ENCODE measurements at places on chromosomes 3 and 15.

GRCh38 chr3:195893516-195893915, 14.8 kb downstream of the TNK2 start:
- no peak for DNase-seq

DNA sequence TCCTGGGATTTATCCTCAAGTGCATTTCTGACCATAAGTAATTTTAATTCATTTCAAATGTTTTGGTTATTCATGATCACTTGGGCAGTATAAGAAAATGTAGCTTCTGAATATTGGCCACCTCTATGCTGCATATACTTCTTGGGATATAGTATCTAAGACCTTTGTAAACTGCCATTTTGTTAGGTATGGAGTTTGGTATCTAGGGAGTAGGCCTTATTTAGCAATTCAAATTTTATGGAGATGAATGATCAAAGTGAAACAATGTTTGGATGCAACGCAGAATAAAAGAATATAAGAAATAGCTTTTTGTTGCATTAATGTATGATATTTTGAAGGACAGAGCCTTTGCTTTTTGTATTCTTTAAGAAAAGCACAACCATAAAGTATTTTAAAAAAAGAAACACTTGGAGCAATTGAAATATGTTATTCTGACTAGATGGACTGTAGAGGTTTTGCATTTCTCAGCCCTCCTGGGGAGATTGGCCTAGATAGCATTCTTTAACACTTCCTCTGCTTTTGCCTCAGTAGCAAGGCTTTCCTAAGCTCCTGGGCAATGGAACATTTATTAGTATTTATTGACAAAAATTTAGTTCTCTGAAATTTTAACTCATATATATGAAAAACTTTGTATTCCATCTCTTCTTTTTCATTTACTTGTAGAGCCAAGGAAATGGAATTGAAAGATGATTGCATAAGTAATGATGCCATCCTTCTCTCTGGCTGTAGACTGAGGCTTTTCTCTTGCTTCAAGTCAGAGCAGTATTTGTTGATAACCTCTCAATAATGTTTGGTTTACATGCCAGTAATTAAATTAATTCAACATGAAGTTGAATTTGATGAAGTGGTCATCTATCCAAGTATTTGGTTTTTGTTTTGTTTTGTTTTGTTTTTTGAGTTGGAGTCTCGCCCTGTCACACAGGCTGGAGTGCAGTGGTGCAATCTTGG, 61.8 kb upstream of the UTS2B start:
- DNase-seq, result no peak

- no peak for DNase-seq
Measured at GRCh38 chr3:191120447-191121298, 78.4 kb upstream of the OSTN start.

- no peak for DNase-seq
Measured at GRCh38 chr15:70974004-70974832, 81.6 kb downstream of the LRRC49 start.

DNA sequence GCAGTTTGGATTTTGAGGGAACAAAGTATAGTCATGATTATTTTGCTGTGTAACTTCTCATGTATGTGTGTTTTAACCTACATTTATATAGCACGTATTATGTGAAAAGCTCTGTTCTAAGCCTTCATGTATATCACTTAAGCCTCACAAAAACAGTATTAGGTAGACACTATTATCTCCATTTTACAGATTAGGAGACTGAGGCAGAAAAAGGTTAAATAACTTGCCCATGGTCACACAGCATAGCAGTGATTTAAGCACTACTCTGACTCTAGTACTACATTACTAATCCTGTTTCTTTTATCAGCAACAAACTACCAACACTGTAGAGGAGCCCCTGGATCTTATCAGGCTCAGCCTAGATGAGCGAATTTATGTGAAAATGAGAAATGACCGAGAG, 2.6 kb downstream of the LSM3 start:
- DNase-seq, result no peak

GRCh38 chr15:48481802-48482201, 150.6 kb downstream of the DUT start:
- DNase-seq, result no peak

GRCh38 chr3:50926868-50927267, 252.1 kb downstream of the DOCK3 start:
- no peak for DNase-seq

- DNase-seq, result no peak
Measured at GRCh38 chr15:38028869-38029268, 94.4 kb downstream of the TMCO5A start.

- DNase-seq, result no peak
Measured at GRCh38 chr15:49026700-49027099, 19.5 kb downstream of the SECISBP2L start.

GRCh38 chr15:45583731-45584639, 3.2 kb upstream of the BLOC1S6 start:
- no peak for DNase-seq

DNA sequence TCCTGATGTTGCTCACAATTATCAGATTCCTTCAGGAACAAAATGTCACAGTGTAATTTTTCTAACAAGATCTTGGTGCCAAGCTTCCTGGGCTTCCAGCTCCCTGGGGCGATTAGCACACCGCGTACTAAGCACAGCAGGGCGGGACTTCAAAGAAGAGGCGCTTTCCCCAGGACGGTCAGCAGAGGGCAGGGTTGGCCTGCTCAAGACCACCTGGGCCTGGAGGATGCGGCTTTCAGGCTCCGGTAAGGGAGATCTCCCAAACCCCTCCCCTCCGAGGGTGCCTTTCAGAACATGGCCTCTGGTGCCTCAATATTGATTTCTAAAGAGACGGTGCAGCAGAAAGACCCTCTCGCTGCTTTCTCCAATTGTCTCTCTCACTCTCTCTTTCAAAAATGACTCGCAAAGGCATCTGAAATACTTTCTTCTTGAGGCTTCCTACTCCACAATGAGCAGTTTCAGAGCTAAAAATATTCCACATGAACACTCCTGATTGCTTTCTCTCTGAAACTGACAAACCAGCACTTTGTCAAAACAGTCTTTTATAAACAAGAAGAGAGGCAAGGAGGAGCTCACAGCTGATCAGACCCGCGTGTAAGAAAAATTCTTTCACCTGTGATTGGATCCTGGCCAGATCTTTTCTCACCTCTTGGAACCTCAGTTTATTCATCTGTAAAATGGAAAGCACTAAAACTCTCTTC, 154.0 kb downstream of the ADAMTS9 start:
- no peak for DNase-seq

GRCh38 chr3:122774564-122774963, 19.1 kb downstream of the HSPBAP1 start:
- DNase-seq, result no peak

DNA sequence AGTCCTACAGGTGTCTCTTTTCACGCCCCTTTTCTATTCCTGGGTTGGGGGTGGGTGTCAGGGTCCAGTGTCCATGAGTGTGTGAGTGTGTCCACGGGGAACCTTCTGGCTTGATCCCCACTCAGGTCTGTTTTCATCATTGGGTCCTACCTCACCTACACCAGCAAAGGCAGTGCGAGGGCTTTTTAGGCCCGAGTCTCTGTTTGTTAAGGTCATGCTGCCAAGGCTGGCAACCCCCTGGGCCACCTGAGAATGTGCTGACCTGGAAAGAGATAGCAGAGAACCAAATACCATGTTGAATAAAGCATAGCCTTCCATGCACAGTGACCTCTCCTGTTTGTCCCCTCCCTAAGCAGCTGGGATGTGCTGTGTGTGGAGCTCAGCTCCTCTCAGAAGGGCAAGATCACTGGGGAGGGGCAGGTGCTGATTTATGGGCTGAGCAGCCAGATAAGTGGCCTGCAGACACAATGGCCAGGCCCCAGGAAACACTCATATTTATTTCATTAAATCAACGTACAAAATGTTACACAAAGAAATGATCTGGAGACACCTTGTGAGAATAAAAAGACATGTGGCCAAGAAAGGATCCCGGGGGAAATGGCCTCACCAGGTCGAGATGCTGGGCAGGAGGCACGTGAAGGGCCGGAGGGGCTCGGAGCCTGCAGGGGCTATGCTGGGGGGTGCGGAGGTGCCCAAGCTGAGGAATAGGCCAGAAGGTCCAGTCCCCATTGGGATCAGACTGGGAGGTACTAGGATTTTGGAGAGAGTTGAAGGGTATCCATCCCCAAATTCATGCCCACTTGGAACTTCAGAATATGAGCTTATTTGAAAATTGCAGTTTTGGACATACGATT, 36.1 kb downstream of the RAB6B start:
- no peak for DNase-seq

DNA sequence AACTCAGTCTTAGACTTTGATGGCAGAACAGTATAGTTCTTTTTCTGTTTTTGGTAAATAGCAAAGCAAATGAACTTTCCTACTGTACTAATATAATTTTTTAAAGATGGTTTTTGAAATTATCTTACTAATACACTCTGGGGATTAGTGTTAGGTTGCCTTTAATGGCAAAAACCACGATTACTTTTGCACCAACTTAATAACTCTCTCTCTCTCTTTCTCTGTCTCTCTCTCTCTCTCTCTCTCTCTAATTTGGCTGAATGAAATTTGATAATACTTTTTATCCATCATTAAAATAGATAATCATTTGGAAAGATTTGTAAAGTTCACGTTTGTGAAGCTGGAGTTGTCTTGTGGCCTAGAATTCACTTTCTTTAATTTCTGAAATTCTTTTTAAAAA, 257.8 kb downstream of the LPP start:
- no peak for DNase-seq

GRCh38 chr3:26562021-26562768, 60.4 kb upstream of the LRRC3B start:
- DNase-seq, result no peak

- no peak for DNase-seq
Measured at GRCh38 chr15:29291067-29291845, 21.6 kb upstream of the NSMCE3 start.

GRCh38 chr3:184815046-184815930, 3.3 kb downstream of the VPS8 start:
- DNase-seq, result no peak

- no peak for DNase-seq
Measured at GRCh38 chr3:181265750-181266333, 276.3 kb upstream of the DNAJC19 start.

DNA sequence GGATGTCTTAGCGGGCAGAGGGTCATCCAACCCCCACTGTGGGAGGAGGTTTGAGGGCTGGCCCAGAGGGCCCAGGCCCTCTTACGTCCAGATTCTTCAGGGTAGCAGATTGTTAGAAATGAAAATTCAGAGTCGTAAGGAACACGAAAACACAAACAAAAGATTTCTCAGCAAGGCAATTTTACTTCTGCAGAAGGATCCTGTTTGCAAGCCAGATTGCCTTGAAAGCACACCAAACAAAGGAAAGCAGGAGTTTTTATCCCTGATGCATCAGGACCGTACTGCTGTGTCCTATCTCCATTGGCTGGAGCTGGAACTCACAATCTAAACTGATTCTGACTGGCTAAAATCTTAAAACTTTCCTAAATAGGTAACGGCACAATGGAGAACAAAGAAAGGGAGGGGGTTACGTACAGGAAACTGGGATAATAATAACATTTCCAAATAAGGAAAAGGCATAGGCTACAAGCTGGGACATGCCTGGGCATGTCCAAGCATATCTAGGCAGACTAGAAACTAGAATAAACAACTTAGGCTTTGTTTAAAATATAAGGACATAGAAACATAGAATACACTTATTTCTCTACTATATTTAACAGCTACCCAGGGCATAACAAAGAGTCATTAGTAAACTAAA, 97.3 kb upstream of the C2CD4B start:
- no peak for DNase-seq

GRCh38 chr3:52682016-52682415, 3.7 kb downstream of the PBRM1 start:
- no peak for DNase-seq

DNA sequence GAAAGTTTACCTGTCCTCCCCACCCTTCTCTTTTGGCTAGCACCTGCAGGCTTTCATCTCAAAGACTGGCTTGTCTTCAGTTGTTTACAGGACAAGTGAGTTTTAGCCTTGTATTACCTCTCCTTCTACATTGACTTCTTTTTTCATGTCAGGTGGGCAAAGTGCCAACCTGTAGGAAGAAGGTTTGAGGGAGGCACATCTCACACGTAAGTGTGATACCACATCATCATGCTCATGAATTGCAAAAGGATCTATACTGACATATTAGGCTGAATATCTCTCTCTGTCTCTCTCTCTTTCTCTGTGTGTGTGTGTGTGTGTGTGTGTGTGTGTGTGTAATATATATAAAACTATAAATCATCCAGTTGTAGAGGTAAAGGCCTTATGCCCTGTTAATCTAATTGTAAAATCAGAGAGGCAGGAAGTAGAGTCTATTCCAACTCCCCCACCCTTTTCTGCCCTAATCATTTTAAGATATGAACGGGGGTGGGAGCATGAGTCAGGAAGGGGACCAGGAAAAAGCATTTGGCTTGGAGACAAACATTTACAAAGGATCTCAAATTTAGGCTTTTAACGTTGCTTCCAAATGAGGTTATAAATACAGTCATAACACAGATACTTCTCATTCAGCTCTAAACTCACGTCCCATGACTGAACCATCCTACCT, 107.0 kb upstream of the PFN2 start:
- no peak for DNase-seq

DNA sequence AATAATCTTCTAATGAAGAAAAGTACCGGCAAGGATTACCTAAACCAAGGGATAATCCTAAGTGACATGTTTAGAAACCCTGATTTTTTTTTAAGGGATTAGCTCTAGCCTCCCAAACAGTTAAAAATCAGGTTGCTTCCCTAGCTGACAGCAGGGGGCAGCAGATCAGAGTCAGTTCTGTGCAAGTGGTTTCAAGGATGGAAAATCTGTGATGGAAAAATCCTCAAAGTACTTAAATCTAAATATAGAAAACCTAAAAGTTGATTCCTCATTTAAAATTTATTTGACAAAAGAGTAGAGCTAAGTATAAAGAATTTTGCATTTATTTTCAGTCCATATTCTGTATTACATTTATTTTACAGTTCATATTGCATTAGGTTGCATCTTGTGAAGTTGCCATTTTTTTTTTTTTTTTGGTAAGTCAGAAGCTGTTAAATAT, 107.6 kb downstream of the PEX5L start:
- DNase-seq, result peak; percentile 5

- no peak for DNase-seq
Measured at GRCh38 chr15:85625856-85626255, 168.9 kb downstream of the KLHL25 start.

GRCh38 chr3:167502401-167502800, 28.6 kb upstream of the SERPINI2 start:
- DNase-seq, result no peak

GRCh38 chr3:57546616-57547015, 2.5 kb upstream of the DNAH12 start:
- no peak for DNase-seq

- DNase-seq, result no peak
Measured at GRCh38 chr3:120088622-120089021, 5.6 kb downstream of the GSK3B start.
